ENCODE measurements at places on chromosomes 2 and 18.

DNA sequence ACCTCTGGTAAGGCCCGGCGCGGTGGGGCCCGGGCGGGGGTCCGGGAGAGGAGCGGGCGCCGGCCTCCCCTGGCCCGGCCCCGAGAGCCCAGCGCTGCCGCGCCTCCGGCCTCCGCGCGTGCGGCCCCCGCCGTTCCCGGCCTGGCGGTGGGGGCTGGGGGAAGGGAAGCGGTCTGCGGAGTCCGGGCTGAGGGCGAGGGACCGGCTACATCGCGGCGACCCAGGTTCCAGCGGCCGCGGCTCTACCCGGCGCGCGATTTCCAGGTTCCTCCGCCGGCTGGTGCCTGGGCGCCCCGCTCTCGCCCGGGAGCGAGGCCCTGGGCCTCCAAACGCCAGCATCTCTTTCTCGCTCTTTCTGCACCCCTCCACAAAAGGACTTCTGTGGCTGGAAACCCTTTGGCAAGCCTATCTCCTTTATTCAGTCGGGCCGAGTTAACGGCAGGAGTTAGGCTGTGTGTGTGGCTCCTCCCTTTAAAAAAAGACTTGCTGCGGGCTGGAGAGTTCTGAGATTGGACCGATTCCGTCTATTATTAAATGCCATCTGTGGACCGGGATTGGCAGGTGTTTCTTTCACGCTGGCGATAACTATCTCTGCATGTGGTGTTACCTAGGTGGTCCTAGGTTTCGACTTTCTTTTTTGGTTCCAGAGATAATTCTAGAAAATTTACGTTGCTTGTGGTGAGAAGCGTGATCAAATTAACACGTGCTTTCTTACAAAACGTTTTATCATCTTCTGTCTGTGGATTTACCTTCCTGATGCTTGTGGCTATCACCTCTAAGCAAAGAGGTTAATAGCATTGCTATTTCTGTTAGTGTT, 592 bp downstream of the ME2 start:
- no peak for DNase-seq

- no peak for DNase-seq
These were observed 25.8 kb downstream of the WIPF1 start for GRCh38 chr2:174571669-174572323.

DNA sequence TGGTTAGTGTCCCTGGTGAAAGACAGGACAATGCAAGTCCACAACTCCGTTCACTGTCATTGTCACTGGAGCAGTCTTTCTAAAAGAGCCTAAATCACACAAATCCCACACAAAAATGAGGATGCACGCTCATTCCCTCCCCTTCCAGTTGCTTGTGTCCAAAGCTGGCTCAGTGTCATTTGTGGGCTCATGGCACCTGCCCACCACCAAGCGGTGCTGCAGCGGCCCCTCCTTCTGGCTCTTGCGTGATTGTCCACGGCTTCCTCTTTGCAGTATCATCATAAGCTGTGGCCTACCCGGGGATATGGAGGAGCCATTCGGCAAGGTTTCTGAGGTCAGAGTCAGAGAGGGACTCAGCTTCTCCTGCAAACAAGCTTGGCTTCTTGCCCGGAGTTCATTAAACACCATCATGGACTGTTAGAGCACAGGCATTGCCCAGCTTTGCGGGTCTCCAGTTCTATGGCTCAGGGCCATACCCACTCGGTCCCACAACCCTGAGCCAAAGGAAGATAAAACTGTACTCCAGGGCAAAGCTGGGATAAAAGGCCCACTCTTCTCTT, 179.4 kb upstream of the AGAP1 start:
- DNase-seq: no peak

DNA sequence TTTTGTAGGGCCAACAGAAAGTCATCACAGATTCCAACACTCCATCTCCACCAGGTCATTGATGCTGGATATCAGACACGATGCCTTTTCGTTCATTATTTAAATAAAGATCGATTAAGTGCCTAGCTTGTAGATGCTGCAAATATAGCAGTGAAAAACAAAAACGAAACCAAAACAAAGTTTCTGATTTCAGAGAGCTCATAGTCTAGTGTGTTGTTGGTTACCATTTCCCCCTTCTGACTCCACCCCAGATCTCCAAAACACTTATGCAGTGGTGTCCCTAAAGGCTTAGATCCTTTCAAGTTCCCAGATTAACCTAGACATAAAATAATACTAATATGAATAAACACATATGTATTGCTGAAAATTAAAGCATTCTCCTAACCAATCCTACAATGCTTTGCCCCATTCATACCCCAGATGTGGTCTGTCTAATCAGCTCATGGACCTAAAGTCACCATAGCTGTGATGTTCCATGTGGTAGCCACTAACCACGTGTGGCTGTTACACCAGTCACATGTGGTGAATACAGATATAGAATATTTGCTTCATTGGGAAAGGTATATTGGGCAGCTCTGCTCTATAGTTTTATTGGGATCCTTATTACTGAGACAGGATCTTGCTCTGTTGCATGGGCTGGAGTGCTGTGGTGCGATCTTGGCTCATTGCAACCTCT, 787.2 kb downstream of the TDRD15 start:
- DNase-seq: no peak

DNA sequence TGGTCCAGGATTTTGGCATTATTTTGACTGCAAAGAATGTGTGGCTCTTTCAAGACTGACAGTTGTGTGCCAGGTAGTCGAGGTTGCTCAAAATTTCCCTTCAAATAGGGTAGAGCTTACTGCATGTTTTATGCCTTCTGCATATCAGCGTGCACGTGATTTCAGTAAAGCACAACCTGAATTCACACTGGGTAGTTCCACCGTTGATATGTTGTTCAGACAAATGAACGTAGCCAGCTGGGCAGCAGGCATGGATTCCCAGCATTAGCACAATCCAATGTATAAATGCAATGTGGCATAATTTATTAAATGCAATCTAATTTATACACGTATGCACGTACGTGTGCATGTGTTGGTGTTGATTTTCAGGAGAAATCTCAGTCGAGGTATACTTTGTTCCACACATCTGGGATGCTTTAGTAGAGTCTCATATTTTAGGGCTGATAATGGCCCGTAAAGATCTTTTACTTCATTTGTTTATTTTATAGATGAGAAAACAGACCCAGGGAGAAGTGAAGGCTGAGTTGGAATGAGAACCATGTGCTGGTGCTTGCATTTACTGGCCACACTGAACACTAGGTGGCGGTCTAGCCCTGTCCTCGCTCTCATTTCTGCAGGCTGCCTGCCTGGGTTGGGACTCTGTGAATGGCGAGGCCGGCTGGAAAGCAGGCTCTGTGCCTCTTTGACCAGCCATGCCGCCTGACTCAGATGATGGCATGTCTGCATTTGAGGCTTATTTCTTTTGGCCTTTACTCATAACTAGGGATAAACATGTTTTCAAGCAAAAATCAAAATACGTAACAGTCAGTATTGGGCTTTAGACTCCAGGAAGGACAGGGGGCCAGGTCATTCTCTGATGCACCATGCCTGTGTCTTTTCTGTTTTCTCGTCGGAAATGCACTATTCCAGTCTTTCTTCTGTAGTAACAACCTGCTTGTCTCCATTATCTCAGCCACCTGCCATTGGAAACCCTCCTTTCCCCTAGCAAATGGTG, 120.4 kb downstream of the RNF144A start:
- no peak for DNase-seq

- no peak for DNase-seq
These were observed 7.1 kb downstream of the HOXD3 start for GRCh38 chr2:176164201-176164600.

DNA sequence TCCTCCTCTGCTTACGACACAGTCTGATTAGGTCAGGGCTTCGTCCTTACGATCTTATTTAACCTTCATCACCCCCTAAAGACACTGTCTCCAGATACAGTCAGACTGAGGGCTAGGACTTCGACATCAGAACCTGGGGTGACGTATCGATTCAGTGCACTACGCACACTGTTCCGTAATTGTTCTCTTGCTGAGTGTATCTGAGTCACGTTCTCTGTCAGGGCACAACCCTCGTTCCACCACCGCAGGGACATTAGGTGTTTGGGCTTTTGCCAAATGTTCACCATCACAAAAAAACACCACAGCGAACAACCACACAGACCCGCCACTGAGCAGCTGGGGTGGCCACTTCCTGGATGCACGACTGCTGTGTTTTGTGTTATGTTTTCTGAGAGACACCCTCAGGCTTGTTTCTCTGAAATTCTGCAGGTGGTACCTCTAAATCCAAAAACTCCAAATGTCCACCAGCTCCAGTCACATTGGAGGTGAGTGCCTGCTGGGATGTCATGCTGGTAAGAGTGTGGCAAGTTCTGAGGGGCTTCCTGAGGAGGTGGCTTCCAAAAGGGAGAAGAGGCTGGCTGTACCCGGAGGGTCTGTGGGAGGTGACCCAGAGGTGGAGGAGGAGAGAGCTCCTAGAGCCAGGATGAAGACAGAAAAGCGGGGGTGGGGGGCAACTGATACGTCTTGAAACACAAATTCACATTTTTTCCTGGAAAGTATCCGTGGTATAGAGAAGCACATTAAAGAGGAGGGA, 66.6 kb downstream of the ADNP2 start:
- no peak for DNase-seq

DNA sequence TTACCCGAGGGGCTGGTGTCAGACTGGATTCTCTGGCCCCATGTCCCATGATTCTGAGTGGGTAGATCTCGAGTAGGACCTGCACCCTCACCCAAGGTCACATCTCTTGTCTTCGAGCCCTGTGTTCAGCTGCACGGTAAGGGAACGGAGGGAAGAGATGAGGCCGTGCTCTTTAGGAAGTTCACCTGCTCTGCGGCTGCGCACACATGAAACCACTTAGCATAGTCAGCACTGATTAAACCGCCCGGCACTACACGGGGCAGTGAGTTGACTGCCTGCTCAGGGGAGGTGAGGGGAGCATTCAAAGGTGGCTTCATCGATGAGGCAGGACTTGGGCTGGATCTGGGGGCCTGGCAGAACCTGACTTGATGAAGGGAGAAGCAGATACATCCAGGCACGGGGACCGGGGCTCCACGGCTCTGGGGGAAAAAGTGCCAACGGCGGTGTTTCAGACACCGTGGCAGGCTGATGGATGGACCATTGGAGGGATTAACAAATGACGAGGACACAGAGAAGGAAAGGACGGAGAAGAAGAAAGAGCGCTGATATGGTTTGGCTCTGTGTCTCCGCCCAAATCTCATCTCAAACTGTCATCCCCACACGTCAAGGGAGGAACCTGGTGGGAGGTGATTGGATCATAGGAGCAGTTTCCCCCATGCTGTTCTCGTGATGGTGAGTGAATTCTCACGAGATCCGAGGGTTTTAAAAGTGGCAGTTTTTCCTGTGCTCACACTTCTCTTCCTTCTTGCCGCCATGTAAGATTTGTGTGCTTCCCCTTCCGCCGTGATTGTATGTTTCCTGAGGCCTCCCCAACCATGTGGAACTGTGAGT, 248.6 kb downstream of the CYP26B1 start:
- no peak for DNase-seq

DNA sequence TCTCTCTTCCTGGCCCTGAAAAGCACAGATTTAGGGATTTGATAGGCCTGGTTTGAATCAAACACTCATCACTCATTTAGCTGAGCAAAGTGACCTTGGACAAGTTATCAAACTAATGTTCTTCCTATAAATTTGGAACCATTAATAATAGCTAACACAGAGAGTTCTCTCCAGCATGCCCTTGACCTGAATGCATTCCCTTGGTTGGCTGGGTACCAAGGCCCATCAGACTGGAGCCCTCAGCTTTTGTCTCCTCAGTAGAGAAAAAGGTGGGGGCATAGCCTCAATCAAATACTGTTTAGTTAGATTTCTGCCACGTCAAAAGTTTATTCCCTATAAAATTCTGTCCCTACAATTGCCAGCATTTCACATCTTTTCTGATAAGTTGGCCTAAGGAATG, 13.8 kb upstream of the MRPL19 start:
- no peak for DNase-seq

DNA sequence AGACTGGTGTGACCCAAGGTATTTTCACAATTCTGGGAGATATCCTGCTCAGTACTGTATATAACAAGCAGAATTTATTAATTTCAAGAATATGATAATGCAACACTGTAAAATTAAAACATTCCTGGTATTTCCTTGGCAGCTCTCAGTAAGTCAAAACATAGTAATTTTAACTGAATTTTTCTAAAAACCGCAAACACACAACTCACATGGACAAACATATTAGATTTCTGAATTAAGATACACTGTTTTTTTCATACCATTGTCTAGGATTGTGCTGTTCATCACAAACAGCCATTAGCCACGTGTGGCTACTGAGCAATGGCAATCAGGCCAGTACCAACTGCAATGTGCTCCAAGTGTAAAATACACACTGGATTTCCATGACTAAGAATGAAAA, 29.6 kb downstream of the LPIN2 start:
- no peak for DNase-seq

DNA sequence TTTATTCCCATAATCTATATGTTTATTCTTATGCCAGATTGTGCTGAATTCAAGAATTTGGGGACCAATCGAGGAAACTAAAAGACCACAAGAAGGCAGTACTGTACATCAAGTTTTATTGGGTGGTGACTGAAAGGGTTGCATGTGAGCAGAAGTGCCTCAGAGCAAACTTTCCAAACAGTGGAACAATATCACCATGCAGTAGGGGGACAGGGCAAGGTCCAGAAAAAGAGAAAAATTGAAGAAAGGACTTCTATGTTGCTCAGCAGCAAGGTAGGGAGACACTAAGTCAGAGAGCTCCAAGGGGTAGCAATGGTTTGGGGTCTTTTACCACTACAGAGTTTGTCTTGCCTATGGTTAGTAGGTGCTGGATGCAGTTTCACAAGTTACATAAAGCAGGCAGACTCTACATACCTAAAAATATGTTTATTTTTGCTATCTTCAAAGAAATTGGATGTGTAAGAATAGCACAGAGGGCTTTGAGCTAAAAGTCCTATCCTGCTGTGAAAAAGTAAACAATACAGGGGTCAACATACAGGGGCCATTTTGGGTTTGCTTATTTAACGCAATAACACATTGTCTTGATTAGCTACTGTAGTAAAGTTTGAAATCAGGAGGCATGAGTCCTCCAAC, 43.8 kb upstream of the ZBTB14 start:
- no peak for DNase-seq

- DNase-seq: no peak
These were observed 58.9 kb downstream of the INPP4A start for GRCh38 chr2:98503481-98504105.

DNA sequence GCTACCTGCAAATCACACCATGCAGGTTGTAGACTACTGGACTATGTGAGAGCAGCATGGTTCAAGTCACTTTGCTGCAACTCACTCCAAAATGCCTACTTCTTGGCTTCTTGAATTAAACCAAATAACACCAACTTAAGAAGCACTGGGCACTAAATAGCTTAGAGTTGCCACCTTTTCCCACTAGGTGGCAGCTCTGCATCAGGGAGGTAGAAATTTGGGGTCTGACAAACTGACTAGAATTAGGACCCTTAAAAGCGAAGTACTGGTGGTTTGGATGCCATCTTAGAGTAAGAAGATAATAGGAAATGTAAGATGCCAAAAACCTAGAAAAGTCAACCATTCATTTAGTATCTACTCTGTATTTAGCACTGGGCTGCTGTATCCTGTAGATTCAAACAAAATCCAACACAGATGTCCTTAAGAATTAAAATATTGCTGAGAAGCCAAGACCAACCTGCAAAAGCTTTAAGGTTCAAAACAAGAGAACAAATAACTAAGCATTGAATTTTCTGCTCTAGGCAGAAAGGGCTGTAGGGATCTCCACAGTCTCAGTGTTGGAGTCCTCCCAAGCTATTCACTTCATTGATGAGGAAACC, 65.5 kb downstream of the CCBE1 start:
- DNase-seq: no peak

GRCh38 chr2:169755083-169755870, 21.6 kb downstream of the KLHL23 start:
- DNase-seq: no peak

GRCh38 chr2:20122864-20123263, 71.4 kb upstream of the LAPTM4A start:
- no peak for DNase-seq

All from HS-5 (cell line).